ENCODE measurements at places on chromosomes 3 and 15.

- DNase-seq = peak; percentile 0
Observed at GRCh38 chr3:88000853-88001252, 58.0 kb downstream of the CGGBP1 start.

GRCh38 chr15:88174571-88174970 lies 82.0 kb downstream of the NTRK3 start:
- no peak for DNase-seq

DNA sequence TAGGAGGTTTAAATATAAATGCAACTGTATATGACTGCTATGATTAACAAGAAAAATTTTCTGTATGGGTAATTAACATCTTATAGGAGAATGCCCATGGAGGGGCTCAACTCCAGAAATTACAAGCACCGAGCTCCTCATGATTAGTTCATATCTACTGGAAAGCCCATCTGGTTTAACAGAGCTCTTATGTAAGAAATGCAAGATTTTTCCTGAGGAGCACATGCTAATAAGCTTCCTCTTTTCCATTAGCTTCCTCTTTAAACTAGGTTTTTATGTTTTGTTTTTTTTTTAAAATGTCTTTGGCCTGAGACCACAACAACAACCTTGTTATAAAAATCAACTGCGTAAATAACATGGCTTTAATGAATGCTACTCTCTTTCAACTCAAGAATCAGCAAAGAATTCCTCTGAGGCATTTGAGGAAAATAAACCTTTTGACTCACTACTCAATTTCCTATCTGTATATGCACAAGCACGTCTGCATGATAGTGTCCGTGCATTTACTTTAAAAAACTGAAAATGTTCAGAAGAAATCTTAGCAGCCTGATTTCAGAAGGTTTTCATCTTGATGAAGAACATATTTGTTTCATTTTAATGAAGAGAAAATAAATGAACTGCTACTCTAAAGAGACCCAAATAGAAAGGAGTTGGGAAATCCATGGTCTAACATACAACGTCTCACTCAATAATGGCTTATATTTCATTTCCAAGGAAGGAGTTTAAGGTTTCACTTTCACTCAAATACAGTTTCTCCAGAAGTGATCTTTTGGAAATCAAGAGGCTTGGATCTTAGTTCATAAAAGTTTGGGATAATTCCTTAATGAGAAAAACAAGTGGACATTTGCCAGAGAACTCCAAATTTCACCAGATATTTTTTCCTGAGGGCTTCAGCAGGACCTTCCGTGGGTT lies 180.8 kb downstream of the KCNAB1 start:
- DNase-seq = no peak

DNA sequence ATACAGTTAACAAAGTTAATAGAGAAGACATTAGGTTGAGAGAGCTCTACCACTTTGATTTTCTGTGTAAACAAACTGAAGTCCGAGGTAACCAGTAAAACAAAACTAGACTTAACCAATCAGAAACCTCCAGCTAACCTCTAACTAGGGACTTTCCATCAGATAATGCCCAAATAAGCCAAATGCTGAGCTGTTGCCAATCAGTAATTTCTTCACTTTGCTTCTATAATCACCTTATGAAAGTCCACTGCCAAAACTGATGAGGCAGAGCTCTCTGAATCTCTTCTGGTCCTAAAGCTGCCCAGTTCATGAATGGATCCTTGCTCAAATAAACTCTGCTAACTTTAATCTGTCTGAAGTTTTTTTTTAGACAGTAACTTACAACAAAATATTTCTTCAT lies 448.0 kb upstream of the NECTIN3 start:
- DNase-seq = no peak

DNA sequence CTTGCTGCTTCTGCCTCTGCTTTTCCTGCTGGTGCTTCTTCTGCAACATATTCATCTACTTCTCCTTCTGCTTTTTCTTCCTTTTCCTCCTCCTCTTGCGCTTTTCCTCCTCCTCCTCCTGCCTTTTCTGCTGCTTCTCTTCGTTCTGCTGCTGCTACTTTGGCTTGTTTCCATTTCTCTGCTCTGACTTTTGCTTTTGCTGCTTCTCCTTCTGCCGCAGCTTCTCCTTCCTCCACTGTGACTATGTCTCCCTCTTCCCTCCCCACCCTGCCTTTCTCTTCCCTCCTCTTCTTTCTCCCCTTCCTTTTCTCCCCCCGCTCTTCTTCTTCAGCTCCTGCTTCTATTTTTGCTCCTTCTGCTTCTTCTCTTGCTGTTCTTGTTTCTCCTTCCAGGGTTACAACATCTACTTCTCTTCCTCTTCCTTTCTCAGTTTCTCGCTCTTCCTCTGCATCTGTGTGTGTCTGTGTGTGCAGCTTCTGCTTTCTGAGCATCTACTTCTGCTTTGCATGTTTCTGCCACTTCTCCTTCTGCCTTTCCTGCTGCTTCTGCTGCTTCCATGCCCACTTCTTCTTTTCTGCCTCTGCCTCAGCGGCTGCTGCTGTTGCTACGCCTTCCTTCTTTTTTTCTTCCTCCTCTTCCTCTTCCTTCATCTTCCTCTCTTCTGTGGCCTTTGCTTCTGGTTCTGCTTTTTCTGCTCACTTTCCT lies 51.4 kb downstream of the FAM43A start:
- no peak for DNase-seq

DNA sequence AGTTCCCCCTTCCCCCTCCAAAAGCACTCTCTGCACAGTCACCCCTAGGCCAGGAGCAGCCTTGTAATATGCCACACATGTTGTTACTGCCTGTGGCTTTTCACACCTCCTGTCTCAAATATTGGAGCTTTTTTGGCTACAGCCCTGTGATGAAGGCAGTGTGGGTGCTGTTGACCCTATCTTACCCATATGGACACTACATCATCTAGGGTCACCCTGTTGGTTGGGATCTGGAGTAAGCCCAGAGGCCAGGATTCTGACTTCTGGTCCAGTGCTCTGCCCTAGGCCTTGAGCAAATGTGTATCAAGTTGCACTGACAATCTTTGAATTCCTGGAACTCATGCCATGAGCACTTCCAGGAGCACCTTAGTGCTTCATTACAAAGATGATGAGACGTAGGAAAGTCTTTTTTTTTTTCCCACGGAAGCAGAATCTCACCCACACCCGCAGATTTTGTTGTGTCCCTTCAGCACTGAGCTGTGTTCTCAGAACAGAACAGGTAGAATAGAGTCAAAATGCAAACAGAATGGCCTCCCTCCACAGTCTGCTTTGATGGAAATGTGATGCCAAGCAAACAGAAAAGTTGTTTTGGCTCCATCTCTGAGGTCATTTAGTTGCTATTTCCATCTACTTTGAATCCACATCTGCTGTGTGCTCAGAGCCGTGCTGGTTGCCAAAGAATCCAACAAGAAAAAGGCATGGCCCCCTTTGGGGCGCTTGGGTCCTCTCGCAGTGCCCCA lies 49.6 kb downstream of the SMAD3 start:
- DNase-seq = no peak

GRCh38 chr15:74958320-74958907 lies 1.8 kb upstream of the RPP25 start:
- DNase-seq = no peak

- DNase-seq = no peak
Observed at GRCh38 chr15:27271258-27271657, 300.3 kb downstream of the GABRG3 start.

GRCh38 chr3:150407808-150408220 lies 284 bp upstream of the TSC22D2 start:
- no peak for DNase-seq

GRCh38 chr3:67016522-67017080 lies 18.5 kb downstream of the KBTBD8 start:
- no peak for DNase-seq

DNA sequence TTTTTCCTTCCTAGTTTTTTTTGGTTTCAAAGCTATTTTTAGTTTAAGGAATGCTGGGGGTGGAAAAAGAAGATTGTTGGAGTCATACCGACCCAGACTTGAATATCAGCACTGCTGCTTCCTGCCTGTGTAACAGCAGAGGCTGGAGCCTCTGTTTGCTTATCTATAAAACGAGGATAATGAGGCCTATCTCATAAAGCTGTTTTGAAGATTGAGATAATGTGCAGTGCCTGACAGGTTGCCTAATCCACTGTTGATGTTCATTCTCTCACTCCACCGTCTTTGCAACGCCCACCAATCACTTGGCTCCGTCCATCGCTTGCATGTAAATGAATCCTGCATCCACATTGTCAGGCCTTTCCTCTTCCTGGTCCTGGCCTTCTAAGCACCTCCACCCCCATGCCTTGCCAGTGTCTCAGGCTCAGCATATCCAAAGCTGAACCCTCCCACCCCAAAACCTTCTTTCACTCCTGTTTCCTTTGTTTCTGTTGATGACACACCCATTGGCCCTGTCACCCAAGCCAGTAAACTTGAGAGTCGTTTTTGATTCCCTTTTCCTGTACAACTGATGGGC lies 94.9 kb downstream of the MEX3B start:
- DNase-seq = no peak

Measured in amygdala (tissue), 56 donors.